GM13977 (cell line): ENCODE measurements at places on chromosomes 5 and 9.

DNA sequence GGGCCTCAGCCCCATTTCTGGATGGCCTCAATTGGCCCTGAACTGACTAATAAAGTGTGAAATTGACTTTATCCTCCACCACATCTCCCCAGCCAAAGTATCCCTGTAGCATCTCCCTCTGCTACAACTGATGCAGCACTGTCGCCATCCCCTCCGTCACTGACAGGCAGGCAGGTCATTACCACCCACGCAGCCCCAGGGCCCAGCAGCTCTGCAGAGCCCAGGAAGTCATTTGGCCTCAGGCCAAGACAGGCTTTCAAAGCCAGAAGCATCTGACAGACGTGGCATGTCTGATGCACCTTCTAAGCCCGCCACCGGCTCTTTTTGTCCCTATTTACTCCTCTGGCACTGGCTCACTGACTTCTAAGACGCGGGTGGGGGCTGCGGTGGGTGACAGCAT is 65.3 kb downstream of the ARHGEF37 start:
- no peak for DNase-seq

- no peak for DNase-seq
These were observed 48.2 kb upstream of the CTNNA1 start for GRCh38 chr5:138705007-138705406.

GRCh38 chr9:85941966-85942912 is 1.3 kb downstream of the NAA35 start:
- DNase-seq: no peak

- no peak for DNase-seq
These were observed 210.8 kb downstream of the FAM170A start for GRCh38 chr5:119840175-119840574.

- no peak for DNase-seq
These were observed 51.2 kb upstream of the TRIM32 start for GRCh38 chr9:116635908-116636307.

DNA sequence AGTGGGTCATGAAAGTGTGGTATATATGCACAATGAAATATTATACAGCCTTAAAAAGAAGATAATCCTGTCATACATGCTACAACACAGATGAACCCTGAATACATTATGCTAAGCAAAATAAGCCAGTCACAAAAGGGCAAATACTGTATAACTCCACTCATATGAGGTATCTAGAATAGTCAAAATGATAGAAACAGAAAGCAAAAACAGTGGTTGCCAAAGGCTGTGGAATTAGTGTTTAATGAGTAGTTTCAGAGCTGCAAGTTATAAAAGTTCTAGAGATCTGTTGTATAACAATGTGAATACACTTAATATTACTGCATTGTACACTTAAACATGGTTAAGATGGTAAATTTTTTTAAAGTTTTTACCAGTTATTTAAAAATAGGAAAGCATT is 135.0 kb downstream of the OXCT1 start:
- DNase-seq: no peak

DNA sequence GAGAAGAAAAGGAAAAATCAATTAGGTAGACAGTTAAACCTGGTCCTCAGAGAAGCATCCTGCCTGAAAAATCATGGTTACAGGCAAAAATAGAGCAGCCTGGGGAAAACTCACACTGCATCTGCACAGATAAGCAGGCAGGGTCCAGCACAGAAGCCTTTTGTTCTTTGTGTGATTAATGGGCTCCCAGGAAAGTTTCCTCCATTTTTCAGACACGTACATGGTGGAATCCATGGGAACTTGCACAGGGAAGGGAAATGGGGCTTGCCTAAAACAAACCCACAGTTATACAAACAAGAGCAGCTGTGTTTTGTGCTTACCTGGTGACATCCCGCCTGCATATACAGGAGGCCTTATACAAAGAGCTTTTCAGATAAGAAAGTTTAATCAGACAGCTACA is 243.9 kb upstream of the ATP10B start:
- no peak for DNase-seq

GRCh38 chr5:119524485-119524884 is 72.2 kb downstream of the HSD17B4 start:
- no peak for DNase-seq

- no peak for DNase-seq
These were observed 336.3 kb downstream of the RASEF start for GRCh38 chr9:82726424-82727276.

DNA sequence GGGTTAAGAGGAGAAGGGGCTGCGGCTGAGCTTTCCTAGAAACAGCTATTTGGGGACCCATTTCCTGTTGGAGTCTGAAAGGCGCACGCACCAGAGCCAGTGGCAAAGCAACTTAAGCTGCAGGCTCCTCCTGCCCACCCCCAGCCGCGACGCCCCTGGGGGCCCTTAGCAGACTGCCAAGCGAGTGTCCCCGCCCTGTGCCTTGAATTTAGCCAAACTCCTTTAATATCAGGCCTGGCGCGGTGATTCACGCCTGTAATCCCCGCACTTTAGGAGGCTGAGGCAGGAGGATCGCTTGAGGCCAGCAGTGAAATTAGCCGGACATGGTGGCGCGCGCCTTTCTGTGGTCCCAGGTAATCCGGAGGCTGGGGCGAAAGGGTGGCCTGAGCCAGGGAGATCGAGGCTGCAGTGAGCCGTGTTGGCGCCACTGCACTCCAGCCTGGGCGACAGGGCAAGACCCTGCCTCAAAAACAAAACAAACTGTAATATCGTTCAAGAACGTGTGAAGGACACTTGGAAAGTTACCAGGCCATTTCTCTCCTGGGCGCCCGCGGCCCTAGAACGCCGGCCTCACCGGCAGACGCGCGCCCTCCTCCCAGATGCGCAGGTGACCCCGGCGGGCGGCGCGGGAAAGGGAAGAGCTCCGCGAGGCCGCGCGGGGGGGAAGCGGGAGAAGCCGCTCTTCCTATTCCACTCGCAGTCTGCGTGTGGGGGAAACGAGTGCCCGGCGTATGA is 1.0 kb upstream of the F2R start:
- DNase-seq: no peak

GRCh38 chr5:139439013-139439903 is at the start of gene DNAJC18:
Gene DNAJC18, minus strand, starts transcription at chr5:139439525. Its CDS starts 80 bp downstream, at chr5:139439445.
- DNase-seq: peak; percentile 91

DNA sequence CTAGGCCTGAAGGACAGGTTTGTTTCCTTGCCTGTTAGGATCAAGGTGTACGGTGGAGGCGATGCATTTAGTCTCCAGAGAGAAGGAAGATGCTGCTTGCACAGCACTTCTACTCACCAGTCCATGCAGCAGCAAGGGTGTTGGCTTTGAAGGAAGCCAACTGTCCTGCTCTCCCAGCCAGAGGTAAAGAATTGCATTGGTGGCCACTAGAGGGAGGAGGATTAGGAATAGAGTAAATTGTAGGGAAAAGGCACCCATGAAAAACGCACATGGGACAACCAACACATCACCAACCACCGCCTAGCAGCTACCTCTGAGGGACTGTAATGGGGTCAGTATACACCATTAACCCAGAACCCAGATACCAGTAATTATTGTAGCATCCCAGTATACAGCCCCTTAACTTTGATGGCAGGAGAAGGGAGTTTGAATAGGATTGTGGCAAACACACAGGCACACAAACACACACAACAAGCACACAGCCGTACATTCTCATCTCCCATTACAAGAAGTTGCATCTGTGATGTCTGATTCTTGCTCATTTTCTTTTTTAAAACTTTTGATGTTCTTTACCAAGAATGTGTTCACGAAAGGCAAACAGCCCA is 267.7 kb downstream of the ADAMTS6 start:
- DNase-seq: no peak

GRCh38 chr5:41143131-41143901 is 70.0 kb downstream of the C6 start:
- DNase-seq: no peak

GRCh38 chr9:137017791-137018497 is 10.1 kb downstream of the ABCA2 start:
- DNase-seq: no peak

GRCh38 chr9:80222466-80223169 is 650.9 kb downstream of the TLE4 start:
- no peak for DNase-seq

DNA sequence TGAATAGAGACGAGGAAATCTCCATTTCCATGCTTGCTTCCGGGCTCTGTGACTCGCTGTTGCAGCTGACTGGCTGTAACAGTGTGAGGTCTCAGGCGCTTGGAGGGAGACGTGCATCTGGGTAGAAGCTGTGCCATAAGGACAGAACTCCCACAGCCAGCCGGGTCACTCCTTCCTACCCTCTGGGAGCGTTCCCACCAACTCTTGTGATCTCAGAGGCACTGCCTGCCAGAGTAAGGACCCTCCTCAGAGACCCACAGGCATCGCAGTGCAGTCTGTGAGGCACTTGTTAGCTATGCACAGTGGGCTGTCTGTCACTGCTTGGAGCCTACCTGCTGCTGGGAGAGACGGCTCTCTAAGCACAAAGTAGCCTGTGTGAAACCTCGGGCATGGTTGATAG is 203.4 kb upstream of the SEMA6A start:
- DNase-seq: no peak

DNA sequence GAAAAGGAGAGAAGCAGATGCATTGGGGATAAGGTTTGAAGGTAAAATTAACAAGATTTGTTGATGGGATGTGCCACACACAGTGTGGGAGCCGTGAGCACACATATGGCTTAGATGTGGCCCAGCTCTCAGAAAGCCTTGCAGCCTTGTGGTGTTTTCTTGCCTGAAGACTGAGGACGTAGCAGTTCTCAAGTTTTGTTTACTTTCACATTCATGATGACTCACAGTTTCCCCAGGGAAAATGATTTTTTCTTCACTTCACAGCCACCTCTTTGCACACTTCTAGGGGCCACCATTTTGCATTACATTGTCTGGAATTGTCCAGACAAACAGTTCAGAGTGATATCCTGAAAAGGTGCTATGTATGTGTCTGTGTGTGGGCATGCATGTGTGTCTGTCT is 126.2 kb downstream of the BASP1 start:
- peak; percentile 36 for DNase-seq

GRCh38 chr5:172063463-172064235 is 57.2 kb upstream of the FBXW11 start:
- DNase-seq: no peak

GRCh38 chr5:178469975-178470759 is 120.0 kb downstream of the COL23A1 start:
- no peak for DNase-seq

GRCh38 chr5:178751286-178751685 is 20.8 kb upstream of the ZNF354A start:
- no peak for DNase-seq

DNA sequence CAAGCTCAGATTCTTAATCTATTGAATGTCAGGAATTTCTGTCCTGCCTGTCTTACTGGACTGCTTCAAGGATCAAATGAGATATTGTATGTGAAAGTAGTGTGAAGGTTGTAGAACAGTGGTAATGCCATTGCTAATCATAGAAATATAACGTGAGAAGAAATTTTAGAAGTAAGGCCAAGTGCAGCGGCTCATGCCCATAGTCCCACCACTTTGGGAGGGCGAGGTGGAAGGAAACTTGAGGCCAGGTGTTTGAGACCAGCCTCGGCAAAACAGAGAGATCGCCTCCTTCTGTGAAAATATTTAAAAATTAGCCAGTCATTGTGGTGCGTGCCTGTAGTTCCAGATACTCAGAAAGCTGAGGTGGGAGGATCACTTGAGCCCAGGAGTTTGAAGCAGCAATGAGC is 5.1 kb upstream of the HSPA5 start:
- DNase-seq: no peak

DNA sequence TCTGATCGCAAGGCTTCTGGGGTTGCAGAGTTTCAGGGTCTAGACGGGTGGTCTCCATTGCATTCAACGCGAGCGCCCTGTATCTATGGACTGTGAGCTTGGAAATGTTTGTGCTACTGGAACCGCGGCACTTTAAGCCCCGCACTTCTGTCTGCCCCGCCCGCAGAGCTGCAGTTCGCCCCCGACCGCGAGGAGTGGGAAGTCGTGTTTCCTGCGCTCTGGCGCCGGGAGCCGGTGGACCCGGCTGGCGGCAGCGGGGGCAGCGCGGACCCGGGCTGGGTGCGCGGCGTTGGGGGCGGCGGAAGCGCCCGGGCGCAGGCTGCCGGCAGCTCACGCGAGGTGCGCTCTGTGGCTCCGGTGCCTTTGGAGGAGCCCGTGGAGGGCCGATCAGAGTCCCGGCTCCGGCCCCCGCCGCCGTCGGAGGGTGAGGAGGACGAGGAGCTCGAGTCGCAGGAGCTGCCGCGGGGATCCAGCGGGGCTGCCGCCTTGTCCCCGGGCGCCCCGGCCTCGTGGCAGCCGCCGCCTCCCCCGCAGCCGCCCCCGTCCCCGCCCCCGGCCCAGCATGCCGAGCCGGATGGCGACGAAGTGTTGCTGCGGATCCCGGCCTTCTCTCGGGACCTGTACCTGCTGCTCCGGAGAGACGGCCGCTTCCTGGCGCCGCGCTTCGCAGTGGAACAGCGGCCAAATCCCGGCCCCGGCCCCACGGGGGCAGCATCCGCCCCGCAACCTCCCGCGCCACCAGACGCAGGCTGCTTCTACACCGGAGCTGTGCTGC is 1.0 kb downstream of the ADAMTS19 start:
- peak; percentile 49 for DNase-seq

GRCh38 chr5:133859073-133859472 is 109.4 kb downstream of the C5orf15 start:
- no peak for DNase-seq

- DNase-seq: no peak
These were observed 30.4 kb downstream of the SKIC3 start for GRCh38 chr5:95524423-95524822.

DNA sequence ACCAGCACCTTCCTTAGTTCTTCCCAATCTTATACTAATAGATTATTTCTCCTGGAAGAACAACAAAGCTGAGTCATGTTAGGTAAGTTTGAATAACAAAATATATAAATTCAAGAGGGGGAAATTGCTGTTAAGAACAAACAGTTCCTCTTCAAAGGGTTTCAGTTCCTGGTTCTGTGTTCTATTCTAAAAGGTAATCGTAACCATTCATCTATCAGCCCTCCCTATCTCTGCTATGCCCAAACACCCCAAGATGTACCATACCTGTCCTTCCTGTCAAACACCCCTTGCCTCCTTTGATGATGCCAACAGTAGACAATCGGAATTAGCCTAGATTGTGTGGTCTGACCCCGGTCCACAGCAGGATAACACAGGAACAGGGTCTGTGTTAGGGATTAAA is 4.2 kb upstream of the RNF180 start:
- DNase-seq: no peak

GRCh38 chr5:40384782-40385390 is 294.8 kb upstream of the PTGER4 start:
- no peak for DNase-seq

- DNase-seq: no peak
These were observed 102.5 kb downstream of the LIFR start for GRCh38 chr5:38453921-38454320.

DNA sequence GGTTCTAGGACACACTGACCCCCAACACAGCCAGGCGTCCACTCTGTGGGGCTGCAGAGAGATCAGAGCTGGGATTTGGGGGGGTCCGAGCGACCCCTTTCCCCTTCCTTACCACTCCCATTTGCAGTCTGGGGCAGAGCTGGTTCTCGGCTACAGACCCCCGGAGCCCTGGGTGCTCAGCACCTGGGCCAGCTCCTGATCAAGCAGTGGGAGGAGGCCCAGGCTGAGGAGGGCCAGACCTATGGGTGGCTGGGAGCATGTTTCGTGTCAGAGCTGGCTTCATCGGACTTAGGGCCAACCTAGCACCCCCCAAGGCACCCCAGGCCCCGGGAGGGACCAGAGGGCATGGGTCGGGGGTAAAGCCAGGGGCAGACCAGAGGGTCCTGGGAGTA is 7.6 kb downstream of the GRIN1 start:
- DNase-seq: no peak
